H7 (cell line): ENCODE measurements at places on chromosomes 11 and 22. TPM values are rescaled to one million over a fixed set of nuclear protein-coding genes. Genes with fewer than 3 reads are reported as not detected.

The TBX10 gene
- 0.07 TPM in 1 of 2 replicates, not detected in the other for total RNA-seq

The SPTBN2 gene
- 39.2 and 51.2 TPM in 2 replicates for total RNA-seq

The MYO7A gene
- total RNA-seq: 1.8 and 2.2 TPM in 2 replicates

The OR6T1 gene
- total RNA-seq: not detected in 2 replicates

The LRRC75B gene
- 18.8 and 20.5 TPM in 2 replicates for total RNA-seq

The MPEG1 gene
- not detected in 2 replicates for total RNA-seq

The HBB gene
- not detected in 2 replicates for total RNA-seq

The NAP1L4 gene
- 140 and 142 TPM in 2 replicates for total RNA-seq

The C11orf21 gene
- not detected in 2 replicates for total RNA-seq

The SESN3 gene
- 12.6 and 30.4 TPM in 2 replicates for total RNA-seq

The LGR4 gene
- 51.1 and 77.6 TPM in 2 replicates for total RNA-seq

The POU2AF1 gene
- not detected in 2 replicates for total RNA-seq

The CARD10 gene
- total RNA-seq: 16.5 and 18.4 TPM in 2 replicates

The OOSP2 gene
- total RNA-seq: not detected in 2 replicates
